Heart left ventricle (tissue), 16 donors: ENCODE measurements at places on chromosomes 2 and 18. TPM values are rescaled to one million over a fixed set of nuclear protein-coding genes. Genes with fewer than 3 reads are reported as not detected.

ICA1L gene
- 8.1 TPM for total RNA-seq

HOXD4 gene
- 0.45 TPM for total RNA-seq

RHOB gene
- 105 TPM for total RNA-seq

RALBP1 gene
- 47.8 TPM for total RNA-seq

- DNase-seq: no peak
These were observed 69.1 kb upstream of the MAP4K3 start for GRCh38 chr2:39506215-39506614.

GRCh38 chr18:76548541-76548940, 53.5 kb upstream of the ZNF516 start:
- DNase-seq: no peak

GRCh38 chr2:25251422-25252273, 83.3 kb upstream of the POMC start:
- peak; percentile 78 for DNase-seq

- DNase-seq: no peak
These were observed 40.3 kb downstream of the DAPL1 start for GRCh38 chr2:158835431-158835830.

- DNase-seq: no peak
These were observed 7.7 kb downstream of the RAB27B start for GRCh38 chr18:54835944-54836343.

GRCh38 chr2:8171608-8172007, 510.2 kb upstream of the ID2 start:
- DNase-seq: no peak

GRCh38 chr18:77084688-77085035, 47.9 kb downstream of the MBP start:
- no peak for DNase-seq
